ENCODE measurements at places on chromosomes 7 and 10.

GRCh38 chr7:74069790-74070618 lies 13.6 kb upstream of the LIMK1 start:
- DNase-seq: no peak
- no peaks in the 10 kb centered on the region for H3K4me1 ChIP-seq
- H3K27ac ChIP-seq: no peak overlapping the region
- no peaks in the 10 kb centered on the region for H3K27me3 ChIP-seq

DNA sequence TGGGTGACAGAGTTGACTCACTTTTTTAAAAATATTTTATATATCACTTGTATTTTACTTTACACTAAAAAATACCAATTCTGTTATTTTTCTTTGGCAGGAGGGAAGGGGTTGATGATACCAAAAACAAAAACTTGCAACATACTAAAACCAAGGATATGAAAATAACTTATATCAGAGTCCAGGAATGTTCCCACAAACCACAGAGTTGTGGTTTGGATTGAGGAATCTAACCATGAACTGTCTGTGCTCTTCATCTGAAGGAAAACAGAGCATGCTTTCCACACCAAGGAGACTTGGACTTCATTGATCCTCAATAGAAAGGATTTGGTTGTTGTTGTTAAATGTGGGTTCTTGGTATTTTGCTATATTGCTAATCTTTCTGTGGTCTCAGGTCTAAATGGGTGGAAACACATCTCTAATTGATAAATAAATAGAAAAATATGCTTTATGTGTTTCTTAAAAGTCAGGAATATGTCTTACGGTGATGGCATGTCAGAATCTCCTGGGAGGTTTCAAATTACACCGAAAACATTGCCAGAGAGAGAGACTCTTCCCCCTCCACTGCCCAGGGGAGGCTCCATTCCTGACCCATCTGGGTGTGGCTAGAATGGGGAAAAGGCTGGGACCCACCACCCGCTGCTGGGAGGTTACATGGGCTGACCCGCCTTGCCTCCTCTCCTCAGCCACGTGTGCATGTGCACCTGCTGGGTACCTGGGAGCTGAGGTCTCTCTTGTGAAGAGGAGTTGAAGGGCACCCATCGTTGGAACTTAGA lies 46.9 kb upstream of the STK17A start:
- no peaks in the 10 kb centered on the region for H3K4me1 ChIP-seq
- no peak overlapping the region for H3K4me3 ChIP-seq
- H3K27ac ChIP-seq: no peak overlapping the region
- H3K36me3 ChIP-seq: no peaks in the 10 kb centered on the region

DNA sequence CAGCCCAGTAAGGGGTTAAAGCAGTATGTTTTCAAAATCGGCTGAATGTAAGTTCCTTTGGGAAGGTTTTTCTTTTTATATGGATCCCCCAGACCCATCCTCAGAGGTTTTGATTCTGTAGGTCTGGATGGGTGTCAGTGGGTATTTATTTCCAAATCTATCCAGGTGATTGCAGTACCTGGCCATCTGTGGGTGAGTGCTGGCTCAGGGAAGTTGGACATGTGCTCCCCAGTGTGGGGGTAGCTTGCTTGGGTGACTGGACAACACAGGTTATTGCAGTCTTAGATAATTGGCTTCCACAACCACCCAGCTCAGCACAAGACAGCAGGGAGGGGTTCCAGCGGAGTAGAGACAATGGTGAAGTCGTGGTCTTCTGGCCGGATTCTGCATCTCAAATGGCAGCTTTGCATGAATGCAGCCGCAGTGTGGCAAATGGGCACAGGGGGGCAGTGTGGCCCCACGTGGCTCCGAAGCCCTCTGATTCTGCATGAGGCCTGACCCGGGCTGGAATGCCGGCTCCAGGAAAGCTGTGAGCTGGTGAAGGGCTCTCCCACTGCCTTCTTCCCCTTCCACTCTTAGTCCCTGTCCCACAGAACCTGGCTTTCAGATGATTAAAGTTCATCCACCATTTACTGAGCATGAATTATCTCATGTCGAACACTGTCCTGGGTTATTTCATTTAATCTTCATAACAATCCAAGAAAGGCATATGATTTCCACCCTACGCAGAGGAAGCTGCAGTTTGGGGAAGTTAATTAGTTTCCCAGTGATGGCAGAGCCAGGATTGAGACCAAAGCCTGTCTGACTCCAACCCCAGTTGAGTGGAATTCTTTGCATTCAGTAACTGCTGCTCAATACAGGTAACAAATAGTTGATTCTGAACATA lies 64.5 kb upstream of the SYPL1 start:
- H3K27me3 ChIP-seq: peaks cover 7% of the 10 kb centered on the region
- H3K36me3 ChIP-seq: no peaks in the 10 kb centered on the region
- H3K4me3 ChIP-seq: no peak overlapping the region

DNA sequence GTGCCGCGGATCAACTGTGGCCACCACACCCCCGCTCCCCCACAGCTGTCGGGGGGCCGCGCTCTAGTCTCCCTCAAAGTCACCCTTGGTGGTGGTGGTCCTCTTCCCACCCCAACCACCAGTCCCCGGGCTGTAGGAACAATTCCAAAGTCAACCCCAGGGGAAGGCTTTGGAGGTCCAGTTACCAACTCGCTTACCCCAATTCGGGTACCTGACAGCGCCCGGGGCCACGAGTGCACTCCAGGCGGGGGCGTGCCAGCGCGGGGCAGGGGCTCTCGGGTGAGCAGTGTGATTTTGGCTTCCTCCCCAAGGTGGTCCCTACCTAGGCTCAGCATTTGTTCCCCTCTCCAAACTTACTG lies 584 bp upstream of the ZMIZ1 start:
- peak overlapping the region; percentile 62 for H3K27ac ChIP-seq
- H3K27me3 ChIP-seq: no peaks in the 10 kb centered on the region
- H3K4me3 ChIP-seq: peak overlapping the region; percentile 83
- H3K4me1 ChIP-seq: peaks cover 30% of the 10 kb centered on the region
- no peaks in the 10 kb centered on the region for H3K36me3 ChIP-seq

All from naive thymus-derived CD4-positive, alpha-beta T cell (primary cell).